ENCODE measurements at places on chromosomes 11 and 22.

DNA sequence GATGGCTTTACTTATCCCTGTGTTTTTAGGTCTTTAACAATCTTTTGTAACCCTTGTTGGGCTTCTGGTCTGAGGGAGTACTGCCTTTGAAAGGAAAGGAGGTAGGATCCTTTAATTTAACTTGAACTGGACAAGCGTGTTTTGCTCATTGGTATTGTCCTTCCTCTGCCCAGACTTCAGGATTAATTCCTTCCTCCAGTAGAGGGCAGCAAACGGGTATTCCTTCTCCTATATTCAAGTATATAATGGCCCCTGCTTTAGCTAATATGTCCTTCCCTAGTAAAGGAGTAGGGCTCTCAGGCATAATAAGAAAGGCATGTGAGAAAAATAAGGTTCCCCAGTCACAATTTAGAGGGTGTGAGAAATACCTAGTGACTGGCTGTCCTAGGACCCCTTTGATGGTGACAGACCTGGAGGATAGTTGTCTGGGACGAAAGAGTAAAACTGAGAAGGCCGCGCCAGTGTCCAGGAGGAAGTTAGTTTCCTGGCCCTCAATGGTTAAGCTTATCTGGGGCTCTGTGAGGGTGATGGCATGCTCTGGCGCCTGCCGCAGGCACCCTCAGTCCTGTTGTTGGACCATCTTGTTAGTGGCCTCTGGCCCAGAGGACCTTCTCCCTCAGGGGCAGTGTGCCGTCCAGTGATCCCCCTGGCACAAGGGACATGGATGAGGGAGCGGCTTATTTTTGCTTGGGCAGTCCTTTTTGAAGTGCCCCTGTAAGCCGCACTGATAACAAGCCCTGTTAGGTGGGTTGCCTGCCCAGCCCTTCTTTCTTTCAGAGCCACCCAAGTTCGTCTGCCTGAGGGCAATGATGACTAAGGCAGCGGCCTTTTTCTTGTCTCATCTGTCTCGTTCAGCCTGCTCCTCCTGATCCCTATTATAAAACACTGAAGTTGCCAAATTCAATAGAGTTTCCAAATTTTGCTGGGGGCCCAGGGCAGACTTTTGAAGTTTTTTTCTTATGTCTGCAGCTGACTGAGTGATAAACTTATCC lies 51.8 kb downstream of the C11orf71 start:
- DNase-seq = peak; percentile 63

- DNase-seq = no peak
Measured at GRCh38 chr11:33926671-33927552, 35.0 kb upstream of the LMO2 start.

GRCh38 chr22:45478108-45478771 lies 24.4 kb upstream of the FBLN1 start:
- no peak for DNase-seq

DNA sequence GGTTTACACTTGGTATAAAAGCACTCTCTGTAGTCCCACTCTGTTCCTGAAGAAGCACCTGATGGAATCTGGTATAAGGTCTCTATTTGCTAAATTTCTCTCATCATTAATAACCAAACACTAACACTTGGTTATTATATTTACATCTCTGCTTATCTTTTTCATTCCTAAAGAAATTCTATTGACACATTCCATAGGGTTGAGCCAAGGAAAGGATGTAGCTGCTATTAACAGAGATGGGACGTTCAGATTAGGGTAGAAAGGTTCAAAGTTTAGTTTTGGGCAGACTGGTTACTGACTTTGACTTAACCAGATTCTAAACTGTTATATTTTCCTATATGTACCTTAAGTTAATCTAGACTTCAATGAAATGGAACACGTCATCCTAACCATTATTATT lies 91.5 kb downstream of the RSF1 start:
- no peak for DNase-seq
